ENCODE measurements at places on chromosomes 1 and 21. TPM values are rescaled to one million over a fixed set of nuclear protein-coding genes. Genes with fewer than 3 reads are reported as not detected.

Gene CFAP45
- 0.10 TPM for total RNA-seq

Gene CFAP141
- total RNA-seq = not detected

Gene SH2D1B
- not detected for total RNA-seq

Gene CTSE
- total RNA-seq = not detected

Gene CNR2
- total RNA-seq = not detected

Gene PDXK
- 49.1 TPM for total RNA-seq

Gene GPR37L1
- total RNA-seq = not detected

Gene TFF3
- total RNA-seq = not detected

- DNase-seq = no peak
These were observed 60.8 kb upstream of the EPS8L3 start for GRCh38 chr1:109824349-109825115.

DNA sequence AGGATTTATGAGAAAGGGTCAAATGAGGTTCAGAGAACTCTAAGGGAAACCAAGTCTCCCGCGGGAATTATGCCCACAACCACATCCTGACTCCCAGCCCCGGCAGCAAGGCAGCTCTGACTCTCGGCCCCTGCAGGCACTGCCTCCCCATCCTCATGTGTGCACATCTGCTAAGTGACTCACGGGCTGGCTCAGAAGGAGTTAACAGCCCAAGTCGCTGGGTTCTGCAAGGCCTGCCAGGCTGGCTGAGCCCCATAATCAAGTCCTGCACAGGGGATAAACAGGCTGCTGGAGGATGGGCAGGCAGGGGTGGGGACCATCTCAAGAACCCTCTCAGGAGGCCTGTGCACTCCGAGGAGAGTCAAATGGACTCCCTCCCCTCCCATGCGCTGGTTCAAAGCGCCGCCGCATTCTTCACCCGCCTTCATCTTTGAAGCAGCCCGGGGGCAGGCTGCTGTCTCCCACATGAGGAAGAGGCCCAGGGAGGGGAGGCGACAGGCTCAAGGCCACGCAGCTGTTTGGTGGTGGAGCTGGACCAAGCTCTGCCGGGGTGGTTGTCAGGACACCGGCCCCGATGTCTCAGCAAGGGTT lies 344.3 kb downstream of the MATN1 start:
- peak; percentile 84 for DNase-seq

DNA sequence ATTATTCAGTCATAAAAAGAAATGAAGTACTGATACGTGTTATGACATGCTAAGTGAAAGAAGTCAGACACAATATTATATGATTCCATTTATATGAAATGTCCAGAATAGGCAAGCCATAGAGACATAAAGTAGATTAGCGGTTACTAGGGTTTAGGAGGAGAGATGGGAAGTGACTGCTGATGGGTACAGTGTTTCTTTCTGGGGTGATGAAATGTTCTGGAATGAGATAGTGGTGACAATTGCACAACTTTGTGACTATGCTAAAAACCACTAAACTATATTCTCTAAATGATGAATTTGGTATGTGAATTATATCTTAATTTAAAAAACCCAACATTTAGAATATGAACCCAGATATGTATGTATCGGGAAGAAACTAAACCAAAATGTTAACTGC lies 27.6 kb downstream of the IPP start:
- DNase-seq = no peak

- peak; percentile 64 for DNase-seq
These were observed 1.4 kb upstream of the PTPRF start for GRCh38 chr1:43529206-43529731.

- no peak for DNase-seq
These were observed 63.7 kb upstream of the ABCG1 start for GRCh38 chr21:42155045-42155855.

- no peak for DNase-seq
These were observed 7.4 kb upstream of the MEX3A start for GRCh38 chr1:156089704-156090103.

DNA sequence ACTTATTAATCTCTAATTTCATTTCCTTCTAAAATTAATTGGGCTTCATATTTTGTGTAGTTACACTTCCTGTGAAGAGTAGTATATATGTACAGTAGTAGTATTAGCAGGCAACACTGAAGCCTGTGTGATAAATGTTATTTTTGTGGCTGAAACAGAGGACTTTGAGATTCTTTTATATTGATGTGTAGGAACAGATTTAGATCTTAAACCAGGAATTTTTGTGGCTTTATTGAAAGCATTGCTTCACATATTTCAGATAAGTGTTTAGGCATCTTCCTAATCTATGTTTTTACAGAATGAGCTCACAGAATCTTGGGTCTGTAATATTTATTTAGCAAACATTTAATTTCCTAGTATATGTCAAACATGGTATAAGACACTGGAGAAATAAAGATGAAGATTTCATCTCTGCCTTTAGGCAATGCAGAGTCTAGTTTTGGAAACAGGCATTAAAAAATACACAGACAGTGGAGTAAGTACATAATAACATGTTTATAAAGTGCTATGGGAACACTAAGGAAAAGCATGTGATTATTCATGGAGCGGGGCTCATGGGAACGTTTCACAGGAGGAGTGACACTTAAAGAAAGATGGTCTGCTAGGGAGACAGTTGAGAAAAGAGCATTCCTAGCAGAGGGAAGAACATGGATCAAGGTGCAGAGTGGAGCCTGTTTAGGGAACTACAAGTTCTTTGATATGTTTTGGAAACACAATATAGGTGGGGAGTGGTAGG lies 52.7 kb downstream of the MIGA1 start:
- no peak for DNase-seq

DNA sequence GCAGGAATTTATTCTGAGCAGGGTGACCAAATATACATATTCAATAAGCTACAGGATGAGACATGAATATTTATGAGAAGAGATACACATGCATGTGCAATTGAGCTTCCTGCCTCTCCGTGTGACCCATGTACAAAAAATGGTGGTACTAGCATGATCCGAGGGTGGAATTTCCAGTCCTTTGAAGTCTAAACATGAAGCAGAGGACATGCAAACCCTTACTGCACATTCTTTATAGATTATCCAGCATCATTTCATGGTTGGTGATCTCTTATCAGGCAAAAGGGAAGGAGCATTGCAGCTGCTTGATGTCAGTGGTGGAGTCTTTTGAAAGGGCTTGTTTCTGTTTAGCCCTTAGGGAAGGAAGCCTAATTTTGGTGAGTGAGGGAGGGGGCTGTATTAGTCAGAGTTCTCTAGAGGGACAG lies 448.6 kb downstream of the SETD4 start:
- no peak for DNase-seq

DNA sequence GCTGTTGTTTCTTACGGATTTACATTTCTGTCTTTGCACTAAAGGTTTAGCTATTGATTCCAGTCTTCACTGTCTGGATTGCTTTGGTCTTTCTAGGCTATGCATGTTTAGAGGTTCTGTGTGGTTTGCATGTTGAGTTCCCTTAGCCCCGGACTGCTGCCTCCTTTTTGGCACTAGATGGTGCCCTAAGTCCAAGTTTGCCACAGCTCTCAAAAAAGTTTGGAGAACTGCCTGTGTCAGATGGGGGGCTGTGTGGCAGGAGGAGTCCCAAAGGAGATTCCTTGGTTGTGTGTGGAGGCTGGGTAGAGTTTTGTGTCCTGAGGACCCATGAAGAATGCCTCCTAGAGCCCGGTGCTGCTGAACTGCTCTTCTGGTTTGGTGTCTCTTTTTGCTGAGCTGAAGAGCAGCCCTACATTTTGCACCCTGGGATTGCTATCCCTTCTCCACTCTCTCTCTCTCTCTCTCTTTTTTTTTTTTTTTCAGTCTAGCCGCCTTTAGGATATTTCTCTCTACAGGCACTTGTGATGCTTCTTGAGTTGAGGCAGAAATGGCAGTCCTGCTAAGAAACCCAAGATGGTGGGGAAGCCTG lies 74.4 kb downstream of the PTGS2 start:
- peak; percentile 36 for DNase-seq

- no peak for DNase-seq
These were observed 35.2 kb downstream of the SLC37A1 start for GRCh38 chr21:42548687-42549406.

DNA sequence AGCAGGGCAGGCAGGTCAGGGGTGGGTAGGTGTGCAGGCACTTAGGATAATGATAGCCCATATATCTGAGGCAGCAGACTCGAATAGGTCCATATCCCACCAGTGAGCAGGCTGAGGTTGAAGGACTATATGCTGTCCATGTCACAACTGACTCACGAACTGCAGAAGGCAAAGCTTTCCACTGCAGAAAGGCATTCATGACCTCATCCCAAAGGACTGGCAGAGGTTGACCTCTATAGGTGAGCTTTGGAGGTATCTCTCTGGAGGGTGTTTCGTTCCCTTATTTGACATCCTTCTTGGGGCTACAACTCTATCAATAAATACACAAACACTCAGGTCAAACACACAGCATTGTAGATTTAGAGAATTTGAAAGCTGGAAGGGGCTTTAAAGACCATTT lies 42.8 kb upstream of the MARK1 start:
- no peak for DNase-seq

GRCh38 chr1:54002544-54003248 lies 15.3 kb downstream of the LDLRAD1 start:
- DNase-seq = no peak

- DNase-seq = no peak
These were observed 1.7 kb downstream of the TIAM1 start for GRCh38 chr21:31342348-31342747.

GRCh38 chr1:62716397-62716796 lies 28.2 kb upstream of the DOCK7 start:
- DNase-seq = no peak

All from MG63 (cell line).